ENCODE measurements at places on chromosomes 11 and 22. TPM values are rescaled to one million over a fixed set of nuclear protein-coding genes. Genes with fewer than 3 reads are reported as not detected.

The OR8U1 gene
- total RNA-seq: not detected

The SCN2B gene
- total RNA-seq: not detected

The H19 gene
- total RNA-seq: 32,797 TPM

The ARCN1 gene
- 148 TPM for total RNA-seq

Measured in placental epithelial cell (primary cell).